Activated CD8-positive, alpha-beta memory T cell treated with anti-CD3 and anti-CD28 coated beads, Interleukin-2, amount 10 ng/mL, durations not matched to agents 7 days and 5 days (primary cell): ENCODE measurements at places on chromosomes 6 and 20.
A peak's percentile ranks its signal among the peaks of the same experiment; 100 is the strongest.

- no peak for DNase-seq
- peaks cover 42% of the 10 kb centered on the region for H3K4me1 ChIP-seq
- no peaks in the 10 kb centered on the region for H3K27me3 ChIP-seq
- peak overlapping the region; percentile 1 for H3K27ac ChIP-seq
Observed at GRCh38 chr6:135008941-135009290, 45.7 kb downstream of the HBS1L start.

DNA sequence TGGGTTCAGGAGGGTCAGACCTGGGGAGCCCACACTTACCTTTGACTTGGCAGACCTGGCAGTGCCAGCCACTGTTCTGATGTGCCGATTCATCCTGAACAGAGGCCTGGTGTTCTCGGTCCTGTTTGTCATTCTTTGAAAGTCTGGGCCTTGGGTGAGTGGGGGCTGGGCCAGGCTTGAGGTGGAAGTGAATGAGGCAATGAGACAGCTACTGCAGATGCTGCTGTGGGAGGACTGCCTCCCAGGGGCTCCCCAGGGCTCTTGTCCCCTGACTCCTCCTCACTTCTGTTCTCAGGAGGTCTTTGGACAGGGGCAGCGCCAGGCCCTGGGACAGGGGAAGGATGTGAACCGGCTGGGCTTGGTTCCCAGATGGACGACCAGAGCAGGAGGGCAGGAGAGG lies 5.6 kb upstream of the TREML4 start:
- no peak overlapping the region for H3K27ac ChIP-seq
- H3K36me3 ChIP-seq = no peaks in the 10 kb centered on the region
- DNase-seq = no peak
- peaks cover 20% of the 10 kb centered on the region for H3K27me3 ChIP-seq
- no peak overlapping the region for H3K4me3 ChIP-seq
- H3K4me1 ChIP-seq = no peaks in the 10 kb centered on the region

DNA sequence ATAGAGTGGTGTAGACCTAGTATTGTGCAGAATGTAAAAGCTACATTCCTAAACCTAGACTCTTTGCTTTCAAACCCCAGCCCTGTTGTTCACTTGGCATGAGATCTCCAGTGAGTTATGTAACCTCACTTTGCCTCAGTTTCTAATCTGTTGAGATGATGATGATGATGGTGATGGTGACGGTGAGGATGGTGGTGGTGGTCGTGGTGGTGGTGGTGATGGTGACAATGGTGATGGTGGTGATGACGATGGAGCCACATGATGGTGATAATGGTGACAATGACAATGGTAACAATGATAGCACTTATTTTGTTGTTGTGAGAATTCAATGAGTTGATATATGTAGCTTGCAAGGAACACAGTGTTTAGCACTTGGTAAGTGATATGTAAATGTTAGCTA lies 80.3 kb downstream of the FAXC start:
- H3K36me3 ChIP-seq = no peaks in the 10 kb centered on the region
- H3K4me1 ChIP-seq = no peaks in the 10 kb centered on the region
- peaks cover 10% of the 10 kb centered on the region for H3K27me3 ChIP-seq
- H3K27ac ChIP-seq = no peak overlapping the region
- H3K4me3 ChIP-seq = no peak overlapping the region

- H3K27me3 ChIP-seq = no peaks in the 10 kb centered on the region
- peak; percentile 67 for DNase-seq
Observed at GRCh38 chr6:524803-525202, 132.1 kb downstream of the HUS1B start.
